ENCODE measurements at places on chromosomes 7 and 10.

- no peak for DNase-seq
These were observed 43.1 kb downstream of the SYPL1 start for GRCh38 chr7:106068986-106069385.

DNA sequence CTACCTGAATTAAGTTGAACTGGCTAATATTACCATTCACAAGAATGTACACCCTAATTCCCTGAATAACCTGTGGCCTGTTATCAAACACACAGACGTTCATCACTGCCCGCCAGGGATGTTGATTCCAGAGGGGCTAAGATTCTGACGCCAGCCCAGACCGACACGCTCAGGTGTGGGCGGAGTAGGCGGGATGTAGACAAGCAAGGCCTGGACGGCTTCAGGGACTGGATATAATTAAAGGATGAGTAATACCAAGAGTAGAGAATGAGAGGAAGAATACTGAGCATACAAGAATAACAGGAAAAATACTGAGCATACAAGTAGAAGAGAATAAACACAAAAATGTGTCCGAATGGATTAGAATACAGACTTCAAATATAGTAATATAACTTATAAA, 29.0 kb downstream of the CUBN start:
- DNase-seq = no peak

DNA sequence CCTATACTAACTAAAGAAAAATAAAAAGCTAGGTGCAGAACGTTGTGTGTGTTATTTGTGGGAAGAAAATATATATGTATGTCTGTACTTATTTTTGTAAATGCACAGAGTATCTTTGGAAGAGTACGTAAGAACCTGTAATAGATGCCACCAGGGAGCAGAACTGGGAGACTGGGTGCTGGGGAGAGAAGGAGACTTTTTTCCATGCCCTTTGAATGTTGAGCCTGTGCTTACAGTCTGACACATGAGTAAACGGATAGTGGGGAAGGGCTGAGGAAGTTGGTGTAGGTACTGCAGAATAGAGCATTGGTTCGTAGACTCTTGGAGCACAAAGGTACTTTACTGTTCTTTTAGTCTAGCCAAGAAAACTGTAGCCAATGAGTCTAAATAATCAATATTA, 1.3 kb upstream of the SCRN1 start:
- no peak for DNase-seq

GRCh38 chr7:150781103-150781502, 19.1 kb downstream of the TMEM176B start:
- no peak for DNase-seq

DNA sequence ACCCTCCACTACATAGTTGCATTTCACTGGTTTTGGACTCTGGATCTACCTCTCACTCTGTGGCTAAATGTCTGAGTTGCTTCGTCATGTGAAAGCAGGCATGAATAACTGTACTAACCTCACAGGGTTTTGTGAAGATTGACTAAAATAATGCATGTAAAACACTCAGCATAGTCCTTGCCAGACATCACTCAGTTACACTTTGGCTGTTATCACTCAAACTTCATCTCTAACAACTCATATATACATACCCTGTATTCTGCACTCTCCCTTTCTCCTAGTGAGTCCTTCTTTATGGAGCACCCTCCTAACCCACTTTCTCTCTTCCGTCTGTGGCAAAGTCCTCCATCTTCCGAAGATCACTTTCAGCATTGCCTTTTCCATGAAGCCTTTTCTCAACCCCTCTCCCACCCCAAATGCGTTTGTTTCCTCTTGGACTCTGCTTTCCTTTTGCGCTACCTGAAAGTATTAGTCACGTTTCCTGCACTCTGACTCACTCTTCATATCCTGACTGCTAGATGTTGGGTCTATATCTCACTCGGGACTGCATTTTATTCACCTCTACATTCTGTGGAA, 72.6 kb downstream of the OSBPL3 start:
- no peak for DNase-seq

DNA sequence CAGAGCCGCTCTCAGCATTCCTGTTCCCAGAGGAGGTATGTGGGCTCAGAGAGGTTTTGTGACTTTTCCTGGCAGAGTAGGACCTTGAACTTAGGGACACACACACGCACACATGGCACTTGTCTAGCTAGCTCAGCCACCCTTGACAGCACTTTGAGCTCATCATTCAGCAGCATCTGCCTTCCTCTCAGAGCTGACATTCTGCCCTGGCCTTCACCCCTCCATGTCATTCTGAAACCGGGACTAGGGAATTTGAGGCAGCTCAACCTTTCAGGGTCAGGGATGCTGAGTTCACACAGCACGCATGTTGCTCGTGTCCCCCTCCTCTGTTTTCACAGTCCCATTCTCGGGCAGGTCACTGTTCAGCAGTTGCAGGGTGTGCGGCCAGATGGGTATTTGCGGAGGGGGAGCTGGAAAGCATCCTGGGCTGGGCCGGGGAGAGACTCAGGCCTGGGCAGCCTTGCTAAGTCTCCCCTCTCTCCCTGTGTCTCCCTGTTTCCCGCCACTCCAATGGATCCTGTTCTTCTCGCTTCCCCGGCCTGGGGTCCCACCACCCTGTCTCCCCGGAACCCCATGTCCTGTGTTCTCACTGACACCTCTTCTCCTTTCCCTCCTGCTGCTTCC, 78.0 kb downstream of the COL13A1 start:
- DNase-seq = no peak

GRCh38 chr10:29763396-29763795, 128.6 kb upstream of the SVIL start:
- DNase-seq = no peak

GRCh38 chr7:18399436-18400235, 95.9 kb upstream of the HDAC9 start:
- DNase-seq = no peak

DNA sequence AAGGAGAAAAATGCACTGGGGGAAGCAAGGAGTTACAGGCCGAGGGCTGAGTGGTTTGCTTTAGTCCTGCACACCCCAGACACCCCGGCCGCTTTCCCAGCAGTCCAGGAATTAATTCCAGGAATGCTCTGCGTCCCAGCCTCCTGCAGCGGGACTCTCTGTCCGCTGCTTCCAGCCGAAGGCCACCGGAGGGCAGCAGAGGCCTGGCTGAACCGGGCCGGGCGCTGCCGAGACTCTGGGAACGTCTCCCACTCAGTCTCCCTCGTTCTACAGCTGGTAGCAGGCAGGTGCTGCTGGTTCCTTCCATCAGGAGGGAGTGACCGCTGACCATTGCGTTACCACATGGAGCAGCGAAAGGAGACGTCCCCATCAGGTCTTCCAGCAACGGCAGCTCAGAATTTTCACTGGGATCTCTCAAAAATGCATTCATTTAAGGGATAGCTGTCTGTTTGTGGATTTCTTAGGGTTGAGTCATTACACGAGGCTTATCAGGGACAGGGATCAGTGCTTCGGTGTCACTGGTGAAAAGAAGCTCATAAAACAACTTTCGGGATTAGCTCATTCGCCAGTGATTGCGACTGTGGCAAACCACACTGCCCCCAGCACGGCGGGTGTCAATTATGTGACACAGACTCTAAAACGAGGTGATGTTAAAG, 24.9 kb upstream of the PITRM1 start:
- no peak for DNase-seq

GRCh38 chr7:108263425-108263824, 133.3 kb upstream of the LAMB4 start:
- DNase-seq = peak; percentile 94

DNA sequence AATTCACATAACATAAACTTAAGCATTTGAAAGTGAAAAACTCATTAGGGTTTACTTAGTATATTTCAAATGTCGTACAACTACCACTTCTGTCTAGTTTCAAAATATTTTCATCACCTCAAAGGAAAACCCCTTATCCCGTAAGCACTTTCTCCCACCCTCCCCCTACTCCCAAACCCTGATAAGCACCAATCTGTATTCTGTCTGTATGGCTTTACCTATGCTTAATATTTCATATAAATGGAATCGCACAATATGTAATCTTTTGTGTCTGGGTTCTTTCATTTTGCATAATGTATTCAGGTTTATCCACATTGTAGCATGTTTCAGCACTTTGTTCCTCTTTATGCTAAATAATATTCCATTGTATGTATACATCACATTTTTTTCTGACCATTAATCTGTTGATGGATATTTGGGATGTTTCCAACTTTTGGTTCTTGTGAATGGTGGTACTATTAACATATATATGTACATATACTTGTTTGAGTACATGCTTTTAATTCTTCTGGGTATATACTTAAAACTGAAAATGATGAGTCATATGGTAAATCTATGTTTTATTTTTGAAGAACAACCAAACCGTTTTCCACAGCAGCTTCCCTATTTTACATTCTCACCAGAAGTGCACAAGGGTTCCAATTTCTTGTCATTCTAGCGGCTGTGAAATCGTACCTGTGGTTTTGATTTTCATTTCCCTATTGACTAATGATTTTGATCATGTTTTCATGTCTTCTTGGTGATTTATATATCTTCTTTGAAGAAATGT, 6.2 kb upstream of the STARD3NL start:
- DNase-seq = no peak

GRCh38 chr7:138564365-138564764, 104.3 kb downstream of the TRIM24 start:
- DNase-seq = peak; percentile 68

GRCh38 chr7:155800741-155801267, 11.5 kb downstream of the SHH start:
- no peak for DNase-seq

- no peak for DNase-seq
These were observed 7.8 kb downstream of the GPER1 start for GRCh38 chr7:1095621-1096155.

DNA sequence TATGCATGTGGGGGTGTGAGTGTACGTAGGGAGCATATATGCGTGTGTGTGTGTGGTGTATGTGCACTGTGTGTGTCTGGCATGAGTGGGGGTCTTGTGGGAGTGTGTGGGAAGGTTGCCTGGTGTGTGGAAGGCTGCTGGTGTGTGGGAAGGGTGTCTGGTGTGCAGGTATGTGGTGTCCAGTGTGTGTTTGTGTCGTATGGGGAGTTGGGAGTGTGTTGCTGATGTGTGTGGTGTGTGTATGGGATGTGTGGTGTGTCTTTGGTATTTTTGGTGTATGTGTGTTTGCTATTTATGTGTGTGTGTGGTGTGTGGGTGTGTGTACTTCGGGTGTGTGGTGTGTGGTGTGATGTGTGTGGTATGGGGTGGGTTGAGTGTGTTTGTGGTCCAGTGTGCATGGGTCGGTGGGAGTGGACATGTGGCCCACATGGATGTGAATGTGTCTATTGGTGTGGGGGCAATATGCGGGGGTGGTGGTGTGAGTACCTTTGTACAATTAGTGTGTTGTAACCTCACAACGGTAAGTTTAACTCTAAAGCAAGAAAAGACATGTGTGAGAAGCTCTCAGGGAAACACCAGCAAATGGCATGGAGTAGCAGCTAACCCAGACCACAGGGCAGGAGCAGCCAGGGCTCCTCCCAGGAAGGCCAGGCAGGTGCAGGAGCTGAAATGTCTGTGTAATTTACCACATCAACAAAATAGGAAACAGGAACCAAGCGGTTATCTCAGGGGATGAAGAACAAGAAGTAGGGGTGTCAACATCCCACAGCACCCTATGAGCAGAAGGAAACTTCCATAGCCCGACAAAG, 11.9 kb downstream of the ANTXRL start:
- DNase-seq = no peak

DNA sequence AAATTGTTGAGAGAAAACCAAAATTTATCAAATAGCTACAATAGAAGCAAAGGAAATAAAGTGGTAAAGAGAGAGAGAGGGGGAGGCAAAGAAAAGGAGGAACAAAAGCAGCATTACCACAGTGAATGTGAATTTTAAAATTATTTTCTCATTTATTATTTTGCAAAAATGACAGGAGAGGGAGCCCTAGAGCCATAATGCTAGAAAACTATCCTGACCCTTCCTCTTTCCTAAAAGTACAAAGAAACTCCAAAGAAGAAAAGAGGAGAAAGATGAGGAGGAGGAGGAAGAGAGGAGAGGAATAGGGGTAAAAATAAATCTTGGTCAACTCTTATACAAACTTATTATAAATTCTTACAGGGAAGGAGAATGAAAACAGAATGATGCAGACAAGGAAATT, 921.5 kb downstream of the NRG3 start:
- no peak for DNase-seq
